ENCODE measurements at places on chromosomes 5 and 9.
A peak's percentile ranks its signal among the peaks of the same experiment; 100 is the strongest.

DNA sequence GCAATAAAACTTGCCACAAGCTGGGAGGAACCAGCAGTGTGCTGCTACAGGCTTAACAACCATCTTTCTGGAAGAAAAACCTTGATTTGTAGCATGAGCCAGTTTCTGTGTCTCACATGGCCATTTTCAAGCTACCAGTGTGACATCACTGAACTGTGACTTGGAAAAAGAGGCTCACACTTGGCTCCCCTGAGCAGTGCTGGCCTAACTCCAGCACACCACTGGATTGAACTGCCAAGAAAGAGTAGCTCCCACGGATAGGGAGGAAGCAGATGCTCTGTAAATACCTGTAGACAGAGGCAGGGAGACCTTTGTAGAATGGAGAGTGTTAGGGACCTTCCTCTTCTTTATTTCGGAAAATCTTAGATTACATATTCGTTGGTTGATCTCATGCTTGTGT, 197.9 kb downstream of the SH3GL2 start:
- DNase-seq: no peak

DNA sequence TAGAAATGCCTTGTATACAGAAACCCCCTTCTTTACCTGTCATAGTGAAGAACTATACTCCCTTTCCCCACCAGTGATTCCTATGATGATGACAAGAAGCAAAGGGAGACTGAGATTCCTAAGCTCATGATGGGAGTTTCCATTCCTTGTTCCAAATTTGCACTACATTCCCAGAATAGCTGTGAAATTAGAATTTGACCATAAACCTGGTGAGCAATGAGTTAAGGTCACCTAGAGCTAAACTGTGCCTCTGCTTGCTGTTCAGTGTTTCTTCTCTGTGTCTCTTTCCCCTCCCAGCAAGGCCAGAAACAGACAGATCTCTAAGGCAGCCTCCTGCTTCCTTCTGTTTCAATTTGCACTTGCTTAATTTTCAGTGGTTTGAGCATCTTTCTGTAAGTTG, 332.1 kb downstream of the PIK3R1 start:
- no peak for DNase-seq

DNA sequence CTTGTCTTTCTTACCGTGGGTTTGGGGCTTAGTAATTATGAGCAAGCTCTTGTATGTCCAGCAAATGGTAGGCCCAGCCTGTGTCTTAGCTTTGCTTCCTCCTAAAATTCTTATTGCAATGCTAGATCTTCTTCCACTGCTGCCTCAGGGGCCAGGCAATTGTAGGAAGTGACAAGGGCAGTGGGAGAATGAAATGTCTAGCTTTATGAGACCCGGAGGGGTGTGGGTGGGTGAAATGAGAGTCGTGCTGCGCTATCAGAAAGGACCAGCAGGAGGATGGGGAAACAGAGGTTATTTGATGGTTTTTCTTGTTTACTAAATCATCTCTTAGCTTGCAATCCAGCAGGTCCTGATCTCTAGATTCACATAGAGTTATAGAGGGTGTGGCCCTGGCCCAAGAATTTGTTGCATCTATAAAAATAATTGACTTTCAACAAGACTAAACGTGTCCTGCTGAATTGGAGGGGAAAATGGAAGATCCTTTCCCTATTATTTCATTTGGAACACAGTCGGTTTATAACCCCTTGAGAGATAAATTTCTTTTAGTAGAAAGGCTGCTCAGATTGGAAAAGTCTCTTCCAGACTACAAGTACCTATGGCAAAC, 43.7 kb downstream of the ZNF366 start:
- DNase-seq: no peak

GRCh38 chr5:178227138-178227659, 5.4 kb downstream of the PHYKPL start:
- DNase-seq: no peak

GRCh38 chr5:61162832-61163567, 732 bp upstream of the SMIM15 start:
- peak; percentile 70 for DNase-seq

DNA sequence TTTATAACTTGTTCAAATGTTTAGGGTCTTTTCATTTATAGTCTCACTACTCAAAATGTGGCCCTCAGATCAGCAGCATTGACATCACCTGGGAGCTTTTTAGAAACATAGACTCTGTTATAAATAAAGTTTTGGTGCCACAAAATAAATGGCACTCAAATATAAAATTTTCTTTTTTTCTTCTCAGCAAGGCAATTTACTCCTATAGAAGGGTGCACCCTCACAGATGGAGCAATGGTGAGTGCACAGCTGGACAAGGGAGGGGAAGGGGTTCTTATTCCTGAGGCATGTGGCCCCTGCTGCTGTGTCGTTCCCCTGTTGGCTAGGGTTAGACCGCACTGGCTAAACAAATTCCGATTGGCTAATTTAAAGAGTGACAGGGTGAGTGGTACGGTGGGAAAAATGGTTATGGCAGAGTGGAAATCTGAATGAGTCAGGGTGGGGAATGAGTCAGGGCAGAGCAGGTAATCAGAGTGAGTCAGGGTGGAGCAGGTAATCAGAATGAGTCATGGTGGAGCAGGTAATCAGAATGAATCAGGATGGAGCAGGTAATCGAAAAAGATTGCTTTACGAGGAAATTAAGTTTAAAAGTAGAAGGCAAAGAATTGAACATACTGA, 31.8 kb upstream of the C7 start:
- DNase-seq: no peak

DNA sequence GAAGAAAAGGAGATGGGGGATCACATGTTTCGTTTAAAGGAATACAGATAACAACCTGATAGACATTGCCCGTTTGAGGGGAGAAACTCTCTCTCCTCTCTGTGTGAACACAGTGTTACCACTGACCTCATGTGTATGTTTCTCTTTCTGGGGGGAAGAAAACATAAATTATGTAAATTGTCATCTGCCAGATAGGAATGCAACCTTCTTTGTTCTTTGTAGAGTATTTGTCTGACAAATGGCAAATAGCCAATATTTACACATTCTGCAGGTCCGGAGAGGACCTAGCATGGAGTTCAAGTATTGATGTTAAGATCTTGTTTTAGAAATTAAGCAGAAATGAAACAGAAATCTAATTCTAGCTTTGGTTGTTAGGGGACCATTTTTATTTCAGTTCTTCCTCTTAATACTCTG, 276.3 kb downstream of the SAXO1 start:
- DNase-seq: no peak

DNA sequence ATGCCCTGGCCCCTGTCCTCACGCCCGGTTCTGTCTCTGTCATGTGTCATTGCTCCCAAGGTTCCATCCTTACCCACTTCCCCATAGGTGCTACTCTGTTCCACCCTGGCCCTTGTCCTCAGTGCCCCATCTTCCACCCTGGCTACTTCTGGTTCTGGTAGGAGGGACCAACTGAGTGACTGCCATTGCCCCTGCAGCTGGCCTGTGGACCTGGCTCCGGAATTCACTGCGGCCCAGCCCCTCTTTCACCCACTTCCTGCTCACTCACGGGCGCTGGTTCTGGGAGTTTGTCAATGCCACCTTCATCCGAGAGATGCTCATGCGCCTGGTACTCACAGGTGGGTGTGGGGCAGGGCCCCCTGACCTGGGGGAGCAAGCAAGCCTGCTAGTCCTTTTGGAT, 7.4 kb downstream of the PTGS1 start:
- no peak for DNase-seq

GRCh38 chr9:23587903-23588302, 238.1 kb downstream of the ELAVL2 start:
- no peak for DNase-seq

GRCh38 chr5:33936004-33936380, 194 bp upstream of the RXFP3 start:
- peak; percentile 69 for DNase-seq

GRCh38 chr5:14208071-14209021, 65.2 kb downstream of the TRIO start:
- no peak for DNase-seq

- DNase-seq: no peak
Observed at GRCh38 chr5:83899326-83899970, 178.8 kb upstream of the HAPLN1 start.

DNA sequence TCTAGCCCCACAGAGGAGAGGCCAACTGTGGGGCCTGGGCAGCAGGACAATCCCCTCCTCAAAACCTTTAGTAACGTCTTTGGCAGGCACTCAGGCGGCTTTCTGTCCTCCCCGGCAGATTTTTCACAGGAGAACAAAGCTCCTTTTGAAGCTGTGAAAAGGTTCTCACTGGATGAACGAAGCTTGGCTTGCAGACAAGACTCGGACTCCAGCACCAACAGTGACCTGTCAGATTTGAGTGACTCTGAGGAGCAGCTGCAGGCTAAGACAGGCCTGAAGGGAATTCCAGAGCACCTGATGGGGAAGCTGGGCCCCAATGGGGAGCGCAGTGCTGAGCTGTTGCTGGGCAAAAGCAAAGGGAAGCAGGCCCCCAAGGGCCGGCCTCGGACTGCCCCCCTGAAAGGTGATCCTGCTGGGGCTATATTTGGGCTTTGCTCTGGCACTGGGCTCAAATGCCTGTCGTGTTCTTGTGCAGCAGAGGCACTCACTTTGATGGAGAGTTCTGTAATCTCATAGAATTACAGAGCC, 39.4 kb downstream of the KDM3B start:
- no peak for DNase-seq

DNA sequence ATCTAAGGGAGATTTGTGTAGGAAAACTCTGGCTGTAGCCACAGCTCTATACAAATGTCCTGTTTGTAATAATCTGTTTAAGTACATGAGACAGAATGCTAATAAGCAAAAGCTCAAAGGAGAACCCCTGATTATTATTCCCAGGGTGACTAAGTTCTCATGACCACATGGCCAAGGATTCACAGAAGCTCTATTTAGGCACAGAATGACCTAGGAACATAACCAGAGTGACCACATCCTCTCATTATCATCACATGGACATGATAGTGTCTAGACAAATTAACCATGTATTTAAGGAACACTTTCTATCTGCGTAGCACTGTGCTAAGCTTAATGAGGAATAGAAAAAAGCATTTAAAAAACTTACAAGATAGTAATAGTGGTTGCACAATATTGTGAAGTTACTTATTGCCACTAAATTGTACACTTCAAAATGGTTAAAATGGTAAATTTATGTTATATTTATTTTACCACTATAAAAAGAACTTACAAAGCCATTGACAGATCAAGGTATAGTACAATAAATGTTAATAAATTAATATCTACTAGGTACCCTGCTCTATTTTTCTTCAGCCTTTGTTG, 56.3 kb downstream of the STX17 start:
- DNase-seq: no peak

GRCh38 chr9:1920386-1920785, 94.8 kb upstream of the SMARCA2 start:
- DNase-seq: no peak
